Effector memory CD8-positive, alpha-beta T cell (primary cell): ENCODE measurements at places on chromosomes 1 and 21.
A peak's percentile ranks its signal among the peaks of the same experiment; 100 is the strongest.

DNA sequence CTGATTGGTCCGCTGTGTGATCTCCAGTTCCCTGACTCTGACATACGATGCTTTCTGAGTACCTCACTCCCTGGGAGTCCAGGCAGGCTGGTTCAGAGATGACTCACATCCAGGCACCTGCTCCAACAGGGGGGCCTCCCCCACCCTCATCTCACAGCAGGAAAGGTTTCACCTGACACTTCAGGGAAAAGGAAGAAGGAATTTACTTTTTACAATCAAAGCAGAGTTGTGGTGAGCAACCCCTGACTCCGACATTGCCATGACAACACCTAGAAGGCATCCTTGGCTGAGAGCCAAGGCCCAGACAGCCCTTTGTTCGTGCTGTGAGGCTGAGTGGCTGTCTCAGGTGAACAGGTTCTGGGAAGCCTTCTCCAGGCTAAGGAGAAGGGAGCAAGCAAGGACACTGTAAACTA, 164.6 kb upstream of the GJB5 start:
- DNase-seq = no peak

- no peak for DNase-seq
Observed at GRCh38 chr1:183477986-183478781, 5.9 kb downstream of the SMG7 start.

- no peak for DNase-seq
Observed at GRCh38 chr1:51320967-51321923, 9.1 kb downstream of the TTC39A start.

GRCh38 chr1:92486251-92487077, at the start of gene GFI1:
Gene GFI1 (minus strand): TSS chr1:92486925. CDS start chr1:92483487, 3,438 bp downstream.
- DNase-seq = peak; percentile 47

GRCh38 chr1:204084247-204084772, 11.4 kb downstream of the SOX13 start:
- no peak for DNase-seq
